ENCODE measurements at places on chromosomes 6 and 20.

GRCh38 chr20:64082820-64083377 lies 1.3 kb downstream of the LKAAEAR1 start:
- peak; percentile 33 for DNase-seq

DNA sequence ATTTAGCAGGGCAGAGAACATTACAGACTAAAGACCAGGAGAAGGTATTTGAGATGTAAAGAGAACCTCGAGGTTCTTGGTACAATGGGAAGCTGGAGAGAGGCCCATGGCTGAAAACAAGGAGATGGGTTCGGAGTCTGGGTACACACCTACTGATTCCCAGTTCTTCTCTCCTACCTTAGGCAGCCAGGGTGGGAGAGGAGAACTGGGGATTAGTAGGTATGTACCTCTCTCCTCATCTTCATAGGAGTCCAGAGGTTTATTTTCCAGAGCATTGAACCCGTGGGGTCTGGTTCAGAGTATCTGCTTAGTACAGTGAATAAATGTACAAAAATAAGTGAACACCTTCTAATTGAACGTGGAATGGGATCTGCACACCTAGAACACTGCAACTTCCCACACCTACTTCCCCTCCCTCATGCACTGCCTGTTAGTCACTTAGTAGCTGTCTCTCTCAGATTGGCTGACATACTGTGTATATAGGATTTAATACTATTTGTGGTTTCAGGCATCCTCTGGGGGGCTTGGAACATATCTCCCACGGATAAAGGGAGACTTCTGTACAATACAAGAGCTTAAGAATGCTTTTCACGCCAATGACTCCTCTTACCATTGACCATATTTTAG lies 23.5 kb upstream of the NUP153 start:
- DNase-seq = no peak

DNA sequence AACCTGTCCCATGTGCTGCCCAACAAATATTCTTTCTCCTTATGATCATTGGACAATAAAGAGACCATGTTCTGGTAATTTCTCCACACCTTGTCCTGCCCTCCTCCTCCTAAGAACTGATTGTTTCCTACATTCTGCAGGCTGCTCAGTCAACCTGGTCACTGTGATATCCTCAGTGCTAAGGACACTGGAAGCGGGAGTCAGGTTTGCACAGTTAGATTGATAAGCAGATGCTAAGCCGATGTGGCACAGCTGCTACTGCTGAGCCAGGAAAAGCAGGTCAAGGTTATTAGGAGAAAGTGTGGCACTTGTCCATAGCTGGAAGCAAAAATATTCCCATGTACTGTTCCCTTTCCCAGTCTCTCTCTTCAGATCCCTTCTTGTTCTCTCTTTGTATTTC lies 154.8 kb downstream of the TFAP2B start:
- DNase-seq = no peak

DNA sequence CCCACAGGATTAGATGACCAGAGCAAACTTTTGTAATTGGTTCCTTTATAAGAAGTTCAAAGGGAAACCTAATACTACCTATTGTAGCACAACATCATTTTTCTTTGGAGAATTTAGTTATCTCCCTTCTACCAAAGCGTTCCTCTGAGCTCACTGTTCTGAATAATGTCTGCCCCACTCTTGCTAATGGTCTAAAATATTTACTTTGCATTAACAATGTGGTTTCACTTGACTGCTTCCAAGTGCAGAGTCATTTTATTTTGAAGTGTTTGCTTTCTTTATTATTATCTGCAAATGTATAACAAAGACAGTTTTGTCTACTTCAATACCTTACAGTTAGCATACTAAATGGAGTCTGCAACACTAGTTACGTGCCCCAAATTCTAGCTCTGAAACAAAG lies 15.0 kb downstream of the TRAPPC3L start:
- no peak for DNase-seq

DNA sequence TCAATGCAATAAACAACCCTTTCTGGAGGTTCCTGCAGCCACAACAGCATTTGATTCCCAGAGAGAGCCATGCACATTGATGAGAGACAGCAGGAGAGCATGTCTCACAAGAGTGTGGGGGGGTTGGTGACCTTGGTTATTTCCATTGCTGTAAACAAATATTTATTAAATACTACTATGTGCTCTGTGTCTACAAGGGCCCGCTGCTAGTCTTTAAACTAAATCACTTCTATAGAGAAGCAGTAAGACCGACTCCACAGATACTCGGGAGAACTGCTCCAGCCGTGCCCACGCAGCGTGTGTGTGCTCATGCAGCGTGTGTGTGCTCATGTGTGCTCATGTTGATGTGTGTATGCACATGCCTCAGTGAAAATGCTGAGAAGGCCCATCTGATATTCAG lies 82.7 kb upstream of the TRAF3IP2 start:
- no peak for DNase-seq

GRCh38 chr20:5751856-5752255 lies 1.7 kb downstream of the SHLD1 start:
- DNase-seq = no peak

- DNase-seq = no peak
Measured at GRCh38 chr6:143050509-143050908, 10.2 kb upstream of the AIG1 start.

DNA sequence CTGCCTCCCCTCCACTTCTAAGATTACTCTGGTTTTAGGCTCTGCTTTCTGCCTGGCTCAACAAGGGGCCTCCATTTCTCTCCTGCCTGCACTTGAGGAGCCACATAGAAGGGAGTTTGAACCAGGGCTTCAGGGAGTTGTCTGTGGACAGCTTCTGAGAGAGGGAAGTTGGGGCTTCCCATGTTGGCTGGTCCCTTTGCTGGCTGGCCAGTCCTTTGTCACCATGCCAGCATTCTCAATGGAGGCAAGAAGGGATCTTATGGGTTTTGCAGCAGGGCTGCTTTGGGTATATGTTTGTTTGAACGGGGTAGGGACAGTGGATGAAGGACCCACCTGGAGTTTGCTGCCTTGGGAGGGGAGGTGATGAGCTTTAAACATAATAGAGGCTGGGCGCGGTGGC lies 124.9 kb downstream of the CARMIL1 start:
- DNase-seq = peak; percentile 38

GRCh38 chr20:47250360-47250759 lies 106.1 kb downstream of the ZMYND8 start:
- DNase-seq = no peak

DNA sequence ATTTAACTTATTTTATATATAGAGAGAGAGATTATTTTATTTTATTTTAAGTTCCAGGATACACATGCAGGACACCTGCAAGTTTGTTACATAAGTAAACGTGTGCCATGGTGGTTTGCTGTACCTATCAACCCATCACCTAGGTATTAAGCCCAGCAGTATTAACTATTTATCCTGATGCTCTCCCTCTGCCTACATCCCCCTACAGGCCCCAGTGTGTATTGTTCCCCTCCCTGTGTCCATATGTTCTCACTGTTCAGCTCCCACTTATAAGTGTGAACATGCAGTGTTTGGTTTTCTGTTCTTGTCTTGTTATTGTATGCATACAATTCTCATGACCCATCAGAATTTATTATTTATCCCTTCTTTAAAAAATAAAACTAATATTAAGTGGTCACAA lies 34.6 kb downstream of the FKBP1C start:
- DNase-seq = no peak

DNA sequence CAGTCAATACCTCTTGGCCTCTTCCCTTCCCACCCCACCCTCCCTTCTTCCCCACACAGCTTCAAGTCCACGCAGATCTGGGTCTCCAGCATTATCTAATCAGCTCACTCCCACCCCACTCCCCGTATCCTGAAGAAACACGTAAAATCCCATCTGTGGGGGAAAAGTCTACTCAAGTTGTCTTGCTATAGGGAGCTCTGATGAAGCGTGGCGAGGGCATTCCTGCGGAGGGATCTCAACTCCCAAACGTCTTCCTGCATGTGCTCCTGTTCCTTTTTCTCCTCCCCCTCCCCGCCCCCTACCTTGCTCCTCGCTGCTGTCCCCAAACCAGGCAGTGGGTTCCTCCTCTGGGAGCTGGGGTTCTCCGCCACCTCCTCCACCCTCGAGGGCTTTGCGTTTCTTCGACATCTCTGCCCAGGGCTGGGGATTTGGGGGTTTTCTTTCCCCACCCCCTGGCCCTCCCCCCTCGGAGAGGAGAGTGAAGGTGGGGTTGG lies 181.8 kb downstream of the TBXT start:
- no peak for DNase-seq

GRCh38 chr6:72422171-72422570 lies 199.7 kb upstream of the KCNQ5 start:
- DNase-seq = no peak

DNA sequence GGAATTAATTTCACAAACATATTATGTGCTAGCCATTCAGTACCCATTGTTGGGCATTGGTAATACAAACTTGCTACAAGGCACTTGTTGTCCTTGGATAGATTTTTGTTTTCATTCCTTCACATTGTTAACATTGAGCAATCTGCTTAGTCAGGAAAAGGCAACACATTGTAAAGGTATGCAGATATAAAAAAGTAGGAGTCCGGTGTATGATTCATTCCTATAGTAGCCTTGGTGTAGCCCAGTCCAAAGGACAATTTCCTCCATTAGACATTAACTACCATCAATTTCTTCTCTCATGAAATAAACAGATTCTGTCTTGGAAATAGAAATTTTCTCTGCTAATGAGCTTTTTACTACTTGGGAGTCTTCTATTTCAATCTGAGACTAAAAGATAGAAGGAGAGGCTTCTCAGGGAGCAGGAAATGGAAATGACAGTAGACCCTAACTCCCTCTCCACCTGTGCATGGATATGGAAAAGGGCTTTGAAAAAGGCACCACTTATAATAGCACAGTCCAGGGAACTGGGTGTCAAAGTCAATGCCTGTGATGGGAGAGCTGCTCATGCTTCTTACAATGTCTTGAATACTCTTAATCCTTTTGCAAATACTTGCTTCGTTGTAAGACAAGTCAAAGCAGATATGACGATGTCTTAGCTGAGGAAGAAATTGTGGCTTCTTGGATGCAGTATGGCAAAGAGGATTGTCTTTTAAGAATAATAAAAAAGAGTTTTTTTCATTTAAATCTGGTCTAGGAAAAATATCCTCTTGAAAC lies 369.4 kb upstream of the CITED2 start:
- no peak for DNase-seq

DNA sequence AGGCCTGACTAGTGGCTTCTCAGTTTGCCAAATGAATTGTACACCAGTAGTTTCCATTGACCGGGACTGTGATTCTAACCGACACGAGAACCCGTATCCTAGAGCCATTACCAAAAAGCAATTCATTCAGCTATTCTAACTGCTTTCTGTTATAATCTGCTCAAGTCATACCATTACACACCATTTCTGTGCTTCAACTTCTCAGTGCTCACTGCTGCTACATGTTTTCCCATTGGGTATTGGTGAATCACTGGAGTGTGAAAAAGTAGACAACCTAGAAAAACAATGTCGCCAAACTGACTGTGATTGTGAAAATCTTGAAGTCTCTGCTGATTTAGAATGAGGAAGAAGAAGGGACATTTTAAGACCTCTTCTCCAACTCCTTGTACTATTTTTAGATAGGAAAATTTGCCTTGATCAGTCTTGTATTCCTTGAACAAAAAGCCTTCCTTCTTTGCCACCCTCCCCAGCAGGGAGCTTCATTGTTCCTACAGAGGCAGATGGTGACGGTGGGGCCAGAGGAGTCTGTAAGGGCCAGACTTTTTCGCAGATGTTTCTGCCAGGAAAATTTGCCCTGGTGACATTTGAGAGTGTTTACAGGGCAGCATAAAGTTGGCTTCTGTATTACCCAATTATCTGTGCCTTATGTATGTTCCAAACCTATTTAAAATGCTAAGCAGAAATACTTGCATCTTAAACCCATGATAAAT lies 31.7 kb upstream of the MAP3K4 start:
- DNase-seq = no peak

DNA sequence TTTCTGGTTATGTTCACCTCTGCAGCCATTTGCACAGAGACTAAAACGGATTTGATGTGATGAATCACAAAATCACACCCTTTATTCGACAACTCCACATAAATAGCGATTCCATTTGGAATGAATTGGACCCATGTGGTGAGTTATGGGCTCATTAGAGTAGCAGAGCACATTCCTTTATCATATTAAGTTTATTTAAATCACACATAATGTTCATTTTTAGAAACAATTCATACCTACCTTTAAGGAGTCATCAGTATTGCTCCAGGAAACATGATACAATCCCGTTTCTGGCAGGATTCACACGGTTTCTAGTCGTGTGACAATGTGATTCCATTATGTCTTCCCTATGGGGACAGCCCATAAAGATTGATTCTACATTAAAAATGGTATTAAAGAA lies 303.5 kb downstream of the CDH4 start:
- DNase-seq = no peak

DNA sequence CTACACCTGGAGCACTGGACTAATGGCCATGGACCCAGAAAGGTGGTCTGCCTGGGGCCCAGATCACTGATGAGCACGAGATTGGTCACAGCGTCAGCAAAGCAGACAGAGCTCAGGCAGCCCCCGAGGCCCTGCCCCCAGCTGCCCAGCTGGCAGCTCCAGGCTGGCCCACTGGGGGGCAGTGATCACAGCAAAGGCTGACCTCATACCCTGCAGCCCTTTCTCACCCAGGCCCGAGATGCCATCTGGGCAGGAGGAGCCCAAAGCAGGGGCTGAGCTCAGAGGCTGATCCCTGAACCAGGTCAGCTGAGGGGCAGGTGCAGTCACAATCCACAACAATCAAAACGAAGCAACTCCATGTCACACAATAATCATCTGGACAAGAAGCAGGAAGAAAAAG lies 4.1 kb downstream of the MAP1LC3A start:
- DNase-seq = peak; percentile 38

GRCh38 chr6:149513915-149514314 lies 29.1 kb upstream of the ZC3H12D start:
- DNase-seq = peak; percentile 48

GRCh38 chr6:150573041-150573681 lies 26.5 kb upstream of the PLEKHG1 start:
- no peak for DNase-seq

DNA sequence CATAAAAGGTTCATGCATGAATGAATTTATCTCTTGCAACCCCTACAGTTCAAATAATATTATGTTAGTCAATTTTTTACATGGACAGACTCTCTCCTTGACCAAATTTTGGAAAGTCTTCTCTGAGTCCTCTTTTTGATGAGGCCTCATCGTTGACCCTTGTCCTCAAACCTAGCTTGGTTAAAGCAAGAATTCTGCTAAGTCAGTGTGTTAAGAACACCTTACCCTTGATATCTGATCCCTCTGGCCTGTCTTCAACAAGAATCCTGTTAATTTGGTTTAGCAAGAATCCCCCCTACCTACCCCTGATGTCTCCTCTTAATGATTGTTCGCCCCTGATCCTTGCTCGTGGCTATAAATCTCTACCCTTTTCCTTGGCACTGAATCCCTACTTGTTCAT lies 301.4 kb downstream of the LAMA2 start:
- no peak for DNase-seq
